ENCODE measurements at places on chromosomes 2 and 18. TPM values are rescaled to one million over a fixed set of nuclear protein-coding genes. Genes with fewer than 3 reads are reported as not detected.
A peak's percentile ranks its signal among the peaks of the same experiment; 100 is the strongest.

DNA sequence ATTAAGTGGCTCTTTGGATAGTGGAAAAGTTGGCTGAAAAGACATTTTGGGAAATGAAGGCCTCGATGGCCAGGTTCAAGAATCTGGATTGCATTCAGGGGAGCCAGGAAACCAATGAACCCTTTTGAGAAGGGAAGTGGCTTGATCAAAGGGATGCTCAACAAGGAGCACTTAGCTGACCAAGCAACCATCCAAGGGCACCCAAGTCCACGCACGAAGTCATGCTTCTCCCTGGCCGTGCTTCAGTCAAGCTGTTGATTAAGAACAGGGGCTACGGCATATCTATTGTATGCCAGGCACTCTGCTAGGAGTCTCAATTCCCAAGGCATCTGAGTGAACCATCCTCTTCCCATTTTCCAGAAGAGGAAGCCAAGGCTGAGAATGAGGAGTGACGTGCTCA is 185.8 kb upstream of the GLI2 start:
- H3K4me3 ChIP-seq: no peak overlapping the region
- no peaks in the 10 kb centered on the region for H3K4me1 ChIP-seq
- DNase-seq: no peak
- no peak overlapping the region for H3K27ac ChIP-seq

DNA sequence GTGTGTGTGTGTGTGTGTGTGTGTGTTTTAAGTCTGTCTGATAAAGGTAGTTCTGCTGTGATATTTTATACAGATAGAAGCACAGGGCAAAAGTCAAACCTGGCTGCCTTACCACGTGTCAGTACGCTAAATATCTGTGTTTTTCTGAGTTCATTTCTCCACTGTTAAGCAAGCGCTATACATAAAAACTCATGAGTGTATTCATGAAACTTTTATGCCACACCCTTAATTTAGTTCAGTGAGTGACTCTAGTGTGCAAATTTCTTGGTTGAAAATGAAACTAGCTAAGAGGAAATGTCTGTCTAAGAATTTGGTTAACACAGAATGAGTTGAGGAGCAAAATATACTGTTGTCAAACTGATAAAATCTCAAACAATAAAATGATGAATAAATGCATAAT is 11.2 kb downstream of the CASP10 start:
- H3K27ac ChIP-seq: peak overlapping the region; percentile 64
- peak; percentile 80 for DNase-seq
- H3K27me3 ChIP-seq: no peaks in the 10 kb centered on the region
- no peak overlapping the region for H3K4me3 ChIP-seq

DNA sequence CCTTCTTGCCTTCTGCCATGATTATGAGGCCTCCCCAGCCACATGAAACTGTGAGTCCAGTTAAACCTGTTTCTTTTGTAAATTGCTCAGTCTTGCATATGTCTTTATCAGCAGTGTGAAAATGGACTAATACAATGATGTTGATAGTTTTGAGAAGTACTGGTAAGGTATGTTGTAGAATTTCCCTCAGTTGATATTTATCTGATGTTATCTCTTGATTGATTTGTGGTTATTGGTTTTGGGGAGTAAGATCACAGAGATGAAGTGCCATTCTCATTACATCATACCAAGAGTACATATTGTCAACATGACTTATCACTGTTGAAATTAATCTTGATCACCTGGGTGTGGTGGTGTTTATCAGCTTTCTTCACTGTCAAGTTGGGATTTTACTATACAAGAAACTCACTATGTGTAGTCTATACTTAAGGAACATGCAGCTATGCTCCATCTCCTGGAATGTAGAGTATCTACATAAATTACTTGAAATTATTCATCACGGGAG is 5.1 kb upstream of the SPAG16 start:
- DNase-seq: no peak
- H3K27me3 ChIP-seq: peaks cover 1% of the 10 kb centered on the region
- no peak overlapping the region for H3K4me3 ChIP-seq
- no peaks in the 10 kb centered on the region for H3K4me1 ChIP-seq
- no peak overlapping the region for H3K27ac ChIP-seq

GRCh38 chr2:401019-401679 is 113.3 kb upstream of the ALKAL2 start:
- no peak overlapping the region for H3K27ac ChIP-seq
- no peaks in the 10 kb centered on the region for H3K27me3 ChIP-seq
- H3K36me3 ChIP-seq: no peaks in the 10 kb centered on the region
- DNase-seq: no peak

Gene LINC00305
- polyA plus RNA-seq: not detected

- H3K4me1 ChIP-seq: no peaks in the 10 kb centered on the region
- peak within 1 kb of the TSS; percentile 14 for H3K4me3 ChIP-seq
- H3K27ac ChIP-seq: no peak within 1 kb of the TSS
- H3K27me3 ChIP-seq: peaks cover 26% of the 10 kb centered on the region
- DNase-seq: peak; percentile 36
- H3K36me3 ChIP-seq: no peaks in the 10 kb centered on the region
Measured at GRCh38 chr2:70767699-70768589, at the start of gene ADD2. ADD2 (minus strand) TSS chr2:70768200; CDS start chr2:70706408, 61,792 bp downstream.

- H3K4me3 ChIP-seq: no peak overlapping the region
- no peaks in the 10 kb centered on the region for H3K4me1 ChIP-seq
- H3K27me3 ChIP-seq: no peaks in the 10 kb centered on the region
- no peak overlapping the region for H3K27ac ChIP-seq
- peak; percentile 65 for DNase-seq
- H3K36me3 ChIP-seq: peaks cover 35% of the 10 kb centered on the region
Measured at GRCh38 chr18:45920367-45920766, 46.8 kb downstream of the EPG5 start.

GRCh38 chr2:115880558-115880957 is 1438.1 kb downstream of the DPP10 start:
- no peak overlapping the region for H3K27ac ChIP-seq
- DNase-seq: no peak
- H3K36me3 ChIP-seq: no peaks in the 10 kb centered on the region
- H3K4me1 ChIP-seq: no peaks in the 10 kb centered on the region
- H3K4me3 ChIP-seq: no peak overlapping the region

GRCh38 chr2:204834716-204835384 is 289.6 kb downstream of the PARD3B start:
- DNase-seq: no peak
- H3K27me3 ChIP-seq: no peaks in the 10 kb centered on the region
- no peak overlapping the region for H3K27ac ChIP-seq
- H3K4me3 ChIP-seq: no peak overlapping the region

Gene FASTKD1
- polyA plus RNA-seq: 37.2 TPM

- no peak overlapping the region for H3K4me3 ChIP-seq
- peaks cover 3% of the 10 kb centered on the region for H3K4me1 ChIP-seq
- no peaks in the 10 kb centered on the region for H3K36me3 ChIP-seq
- no peak overlapping the region for H3K27ac ChIP-seq
Measured at GRCh38 chr2:234864506-234864905, 87.3 kb upstream of the SH3BP4 start.

GRCh38 chr2:1819419-1819818 is 75.1 kb upstream of the PXDN start:
- H3K27ac ChIP-seq: no peak overlapping the region
- H3K4me3 ChIP-seq: no peak overlapping the region
- no peak for DNase-seq
- H3K4me1 ChIP-seq: no peaks in the 10 kb centered on the region
- no peaks in the 10 kb centered on the region for H3K36me3 ChIP-seq

DNA sequence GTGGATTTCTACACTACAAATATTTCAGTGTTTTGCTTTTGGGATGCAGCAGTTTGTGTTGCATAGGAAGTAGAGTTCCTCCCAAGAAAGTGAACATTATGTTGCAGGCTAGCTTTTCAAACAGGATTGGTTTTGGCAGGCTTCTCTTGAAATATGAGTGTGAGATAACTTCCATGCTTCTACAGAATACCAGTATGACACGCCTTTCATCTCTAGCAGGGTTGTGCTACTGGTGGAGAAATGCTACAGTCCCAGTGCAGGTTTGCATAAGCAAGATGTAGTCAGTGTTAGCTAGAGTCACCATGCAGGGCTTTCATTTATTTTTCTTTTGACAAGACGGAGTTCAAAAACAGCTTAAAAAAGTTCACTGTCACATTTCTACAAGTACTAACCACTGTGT is 17.1 kb upstream of the CAVIN2 start:
- H3K27me3 ChIP-seq: no peaks in the 10 kb centered on the region
- no peak for DNase-seq
- no peak overlapping the region for H3K27ac ChIP-seq
- H3K4me1 ChIP-seq: peaks cover 13% of the 10 kb centered on the region
- H3K4me3 ChIP-seq: no peak overlapping the region

DNA sequence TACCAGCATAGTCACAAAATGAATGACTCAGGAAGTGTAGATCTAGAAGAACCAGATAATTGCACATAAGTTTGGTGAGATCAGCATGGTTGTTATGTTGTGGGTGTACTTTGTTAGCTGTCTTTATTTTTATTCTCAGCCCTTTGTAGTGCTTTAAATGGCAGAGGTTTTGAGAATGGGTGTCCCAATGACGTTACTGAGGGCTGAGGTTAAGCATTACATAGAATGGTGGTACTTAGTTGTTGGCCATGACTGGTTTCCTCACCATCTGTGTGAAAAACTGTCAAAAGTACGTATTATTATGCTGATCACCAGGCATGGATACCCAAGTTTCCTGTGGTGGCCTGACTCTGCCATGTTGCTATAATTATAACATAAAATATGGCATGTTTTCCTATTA is 165.8 kb downstream of the UBE2E3 start:
- H3K4me3 ChIP-seq: no peak overlapping the region
- no peaks in the 10 kb centered on the region for H3K4me1 ChIP-seq
- H3K27ac ChIP-seq: no peak overlapping the region
- H3K36me3 ChIP-seq: no peaks in the 10 kb centered on the region
- H3K27me3 ChIP-seq: no peaks in the 10 kb centered on the region

DNA sequence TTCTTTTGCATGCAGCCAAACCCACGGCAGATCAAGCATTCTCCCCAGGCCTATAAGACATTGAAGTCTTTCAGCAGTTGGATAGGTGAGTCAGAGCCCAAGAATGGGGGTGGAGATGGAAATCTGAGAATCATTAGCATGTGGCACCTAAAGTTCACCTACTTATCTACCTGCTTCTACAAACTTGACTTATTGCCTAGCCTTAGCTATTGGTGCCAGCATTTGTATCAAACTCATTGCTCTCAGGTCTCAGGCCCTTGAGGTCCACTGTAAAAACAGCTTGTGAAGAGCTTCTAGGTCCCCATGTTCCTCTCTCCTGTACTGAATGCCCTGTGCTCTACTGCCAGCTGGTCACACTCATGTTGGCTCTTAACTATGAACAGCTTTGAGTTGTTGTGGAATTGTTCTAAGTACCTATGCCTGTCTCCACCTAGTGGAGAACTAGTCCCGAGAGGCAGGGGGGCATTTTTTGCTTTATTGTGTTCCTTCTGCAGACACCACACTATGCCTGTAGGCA is 278.4 kb upstream of the SPRED2 start:
- no peaks in the 10 kb centered on the region for H3K36me3 ChIP-seq
- DNase-seq: no peak
- no peak overlapping the region for H3K27ac ChIP-seq
- H3K27me3 ChIP-seq: no peaks in the 10 kb centered on the region

Gene CTAGE1
- not detected for polyA plus RNA-seq

Gene TOGARAM2
- 0.66 TPM for polyA plus RNA-seq
